Epithelial cell of alveolus of lung (primary cell): ENCODE measurements at places on chromosomes 11 and 22. TPM values are rescaled to one million over a fixed set of nuclear protein-coding genes. Genes with fewer than 3 reads are reported as not detected.

SCGB1D1 gene
- total RNA-seq = not detected in 2 replicates

TRIM29 gene
- total RNA-seq = 0.13 TPM in 1 of 2 replicates, not detected in the other

IL17REL gene
- total RNA-seq = not detected in 2 replicates

RIMBP3C gene
- under 0.01 TPM in 2 replicates for total RNA-seq

LRRC74B gene
- total RNA-seq = not detected in 2 replicates

OR10A6 gene
- not detected in 2 replicates for total RNA-seq

C11orf58 gene
- 119 and 149 TPM in 2 replicates for total RNA-seq

SLC2A11 gene
- 6.1 and 10.7 TPM in 2 replicates for total RNA-seq

CLDN5 gene
- total RNA-seq = 11.2 and 15.8 TPM in 2 replicates

BDNF gene
- total RNA-seq = 9.1 and 15.6 TPM in 2 replicates

ENTHD1 gene
- not detected in 2 replicates for total RNA-seq

DERL3 gene
- total RNA-seq = 6.9 TPM in 1 of 2 replicates, not detected in the other

OR4A16 gene
- total RNA-seq = not detected in 2 replicates

MS4A6A gene
- total RNA-seq = not detected in 2 replicates

PNPLA5 gene
- total RNA-seq = not detected in 2 replicates

ARHGAP20 gene
- total RNA-seq = 1.4 and 2.7 TPM in 2 replicates

APOBEC3H gene
- total RNA-seq = 0.16 TPM in 1 of 2 replicates, not detected in the other

POTEH gene
- total RNA-seq = not detected in 2 replicates

MMP7 gene
- 2.5 TPM in 1 of 2 replicates, not detected in the other for total RNA-seq

GDPD4 gene
- total RNA-seq = not detected in 2 replicates

CHRM4 gene
- 0.39 TPM in 1 of 2 replicates, not detected in the other for total RNA-seq

NCAM1 gene
- total RNA-seq = 10.1 and 11.4 TPM in 2 replicates

MN1 gene
- total RNA-seq = 4.0 and 5.8 TPM in 2 replicates

MRGPRE gene
- total RNA-seq = not detected in 2 replicates

NUP160 gene
- total RNA-seq = 15.5 and 16.3 TPM in 2 replicates

SULT4A1 gene
- total RNA-seq = 0.64 TPM in 1 of 2 replicates, not detected in the other

SLC5A1 gene
- total RNA-seq = not detected in 2 replicates

DDIAS gene
- 5.2 and 12.0 TPM in 2 replicates for total RNA-seq

OR8B8 gene
- total RNA-seq = not detected in 2 replicates

INPP5J gene
- 0.52 and 1.8 TPM in 2 replicates for total RNA-seq

MAP6 gene
- total RNA-seq = 0.39 and 0.72 TPM in 2 replicates

OR6T1 gene
- not detected in 2 replicates for total RNA-seq

NPTXR gene
- total RNA-seq = 0.78 and 4.4 TPM in 2 replicates

PAX6 gene
- not detected in 2 replicates for total RNA-seq

XNDC1N gene
- 6.2 and 6.7 TPM in 2 replicates for total RNA-seq

SCUBE2 gene
- total RNA-seq = 0.26 and 1.1 TPM in 2 replicates

OR52N4 gene
- total RNA-seq = not detected in 2 replicates

C11orf86 gene
- total RNA-seq = 0.40 TPM in 1 of 2 replicates, not detected in the other

ANAPC15 gene
- total RNA-seq = 14.7 and 25.6 TPM in 2 replicates

NUP98 gene
- total RNA-seq = 48.6 and 75.4 TPM in 2 replicates

TMEM126B gene
- total RNA-seq = 38.3 and 58.6 TPM in 2 replicates

ADAMTS8 gene
- under 0.01 and 3.8 TPM in 2 replicates for total RNA-seq

SAA4 gene
- total RNA-seq = not detected in 2 replicates

OR2AT4 gene
- not detected in 2 replicates for total RNA-seq

CAVIN3 gene
- total RNA-seq = 114 and 694 TPM in 2 replicates

NAA40 gene
- total RNA-seq = 7.0 and 12.5 TPM in 2 replicates

SCGB1D2 gene
- total RNA-seq = not detected in 2 replicates

RTN4RL2 gene
- 0.91 and 4.5 TPM in 2 replicates for total RNA-seq

BTBD18 gene
- total RNA-seq = not detected in 2 replicates
